ENCODE measurements at places on chromosomes 5 and 9.

- DNase-seq = no peak
Measured at GRCh38 chr5:110321117-110321516, 405.4 kb downstream of the TMEM232 start.

DNA sequence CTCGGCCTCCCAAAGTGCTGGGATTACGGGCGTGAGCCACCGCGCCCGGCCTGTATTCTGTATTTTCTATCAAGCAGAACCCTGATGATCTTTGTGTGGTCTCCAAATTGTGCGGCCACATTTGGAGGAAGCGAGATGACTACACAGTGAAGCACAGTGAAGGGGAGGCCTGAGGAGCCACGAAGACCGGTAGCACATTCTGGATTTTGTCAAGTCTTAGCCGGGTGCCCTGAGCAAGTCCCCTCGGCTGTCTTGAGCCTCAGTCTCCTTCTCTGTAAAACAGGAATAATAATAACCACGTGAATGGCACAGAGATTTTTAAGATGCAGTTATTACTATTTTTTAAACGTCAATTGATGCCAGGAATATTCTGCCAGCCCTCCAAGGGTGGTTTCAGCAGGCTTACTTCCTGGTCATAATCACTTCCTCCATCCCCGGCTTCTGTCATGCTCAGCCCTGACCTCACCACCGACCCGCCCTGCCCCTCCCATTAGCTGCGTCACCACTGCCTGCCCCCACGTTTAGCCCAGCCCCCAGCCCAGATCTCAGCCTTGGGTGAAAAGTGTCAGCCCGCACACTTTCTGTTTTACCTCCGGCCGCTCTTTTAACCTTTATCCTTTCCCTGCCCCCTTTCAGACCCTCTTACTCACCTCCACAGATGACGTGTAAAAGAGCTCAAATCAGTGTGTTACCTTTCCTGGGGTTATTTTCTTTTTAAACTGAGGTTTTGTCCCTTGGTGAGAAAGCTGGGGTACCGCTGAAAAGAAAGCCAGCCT, 27.0 kb upstream of the ERGIC1 start:
- peak; percentile 84 for DNase-seq

DNA sequence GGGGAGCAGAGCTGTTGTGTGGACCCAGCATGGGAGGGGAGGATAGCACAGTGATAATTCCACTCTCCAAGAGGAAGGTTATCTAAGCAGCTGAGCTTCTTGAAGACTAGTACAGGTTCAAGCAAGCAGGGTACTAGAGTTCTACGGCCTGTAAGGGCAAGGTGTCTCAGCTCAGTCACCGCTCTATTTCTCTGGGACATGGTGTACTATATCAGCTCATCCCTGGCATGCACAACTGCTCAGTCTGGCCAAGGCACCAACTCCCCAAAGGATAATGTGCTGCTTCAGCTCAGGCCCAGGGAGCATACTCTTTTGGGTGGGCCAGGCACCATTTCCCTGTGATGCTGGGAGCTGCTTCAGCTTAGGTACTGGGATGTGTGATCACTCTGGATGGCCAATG, 69.8 kb downstream of the RNF130 start:
- DNase-seq = no peak

- no peak for DNase-seq
Measured at GRCh38 chr9:90365666-90366065, 277.0 kb downstream of the DIRAS2 start.

DNA sequence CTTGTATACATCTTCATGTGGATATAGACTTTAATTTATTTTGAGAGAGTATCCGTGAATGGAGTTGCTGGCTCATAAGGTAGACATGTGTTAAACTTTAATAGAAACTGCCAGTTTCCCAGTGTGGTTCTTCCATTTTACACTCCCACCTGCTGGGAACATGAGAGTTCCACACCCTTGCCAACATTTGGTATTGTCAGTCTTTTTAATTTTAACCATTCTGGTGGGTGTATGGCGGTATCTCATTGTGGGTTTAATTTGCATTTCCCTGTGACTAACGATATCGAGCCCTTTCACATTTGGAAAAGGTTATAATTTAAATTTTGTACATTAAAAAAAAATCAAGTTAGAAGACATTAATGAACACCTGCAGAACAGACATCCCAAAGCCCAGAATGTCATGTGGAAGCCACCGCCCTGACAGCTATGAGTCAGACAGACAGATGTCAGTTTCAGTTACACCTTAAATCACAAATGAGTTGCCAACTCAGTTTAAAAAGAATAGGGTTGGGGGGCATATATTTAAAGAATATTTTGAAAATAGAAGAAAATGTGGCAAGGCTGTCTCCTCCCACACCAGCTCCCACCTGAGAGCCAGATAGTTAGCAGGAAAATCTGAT, 36.9 kb downstream of the ANKRD33B start:
- no peak for DNase-seq

DNA sequence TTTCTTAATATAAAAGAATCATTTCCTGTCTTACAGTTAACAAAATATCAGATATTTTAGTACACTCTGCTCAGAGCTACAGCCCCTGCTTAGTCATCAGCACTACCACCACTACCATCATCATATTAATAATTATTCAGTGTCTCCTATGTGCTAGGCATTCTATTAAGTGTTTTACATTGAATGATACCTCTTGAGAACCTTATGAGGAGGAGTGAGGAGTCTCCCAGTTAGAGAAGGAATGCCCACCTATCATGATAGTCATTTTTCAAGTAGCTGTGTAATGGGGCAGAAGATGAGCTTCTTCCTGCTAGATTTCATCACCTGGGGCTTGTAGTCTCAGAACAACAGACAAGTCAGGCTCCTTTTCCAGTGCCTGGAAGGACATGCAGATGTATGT, 238.0 kb downstream of the TRIM32 start:
- no peak for DNase-seq

DNA sequence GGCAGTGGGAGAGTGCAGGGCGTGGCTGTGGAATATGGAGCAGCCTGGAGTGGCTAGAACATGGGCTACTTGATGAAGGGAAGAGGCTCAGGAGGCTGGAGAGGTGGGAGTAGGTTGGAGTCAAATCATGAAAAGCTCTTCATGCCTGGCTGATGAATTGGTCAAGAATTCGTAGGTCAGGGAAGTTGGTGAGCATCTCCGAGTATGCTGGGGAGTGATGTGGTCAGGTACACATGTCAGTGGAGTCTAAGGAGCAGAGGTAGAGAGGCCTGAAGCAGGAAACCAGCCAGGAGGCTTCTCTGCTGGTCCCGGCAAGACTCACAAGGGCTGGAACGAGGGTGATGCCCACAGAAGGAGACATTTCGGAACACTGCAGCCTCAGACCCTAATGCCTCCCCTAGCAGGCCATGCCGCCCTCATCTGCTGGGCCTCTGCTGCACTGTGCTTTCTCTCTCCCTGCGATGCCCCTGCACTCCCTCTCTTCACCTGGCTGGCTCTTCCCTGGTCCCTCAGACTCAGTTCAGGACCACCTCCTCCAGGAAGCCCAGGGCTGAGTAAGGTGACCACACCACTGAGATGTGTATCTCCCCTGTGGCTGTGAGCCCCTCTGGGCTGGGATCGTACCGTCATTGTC, 33.6 kb downstream of the TMOD1 start:
- DNase-seq = no peak

- DNase-seq = no peak
Measured at GRCh38 chr5:68026092-68026885, 189.3 kb upstream of the PIK3R1 start.

DNA sequence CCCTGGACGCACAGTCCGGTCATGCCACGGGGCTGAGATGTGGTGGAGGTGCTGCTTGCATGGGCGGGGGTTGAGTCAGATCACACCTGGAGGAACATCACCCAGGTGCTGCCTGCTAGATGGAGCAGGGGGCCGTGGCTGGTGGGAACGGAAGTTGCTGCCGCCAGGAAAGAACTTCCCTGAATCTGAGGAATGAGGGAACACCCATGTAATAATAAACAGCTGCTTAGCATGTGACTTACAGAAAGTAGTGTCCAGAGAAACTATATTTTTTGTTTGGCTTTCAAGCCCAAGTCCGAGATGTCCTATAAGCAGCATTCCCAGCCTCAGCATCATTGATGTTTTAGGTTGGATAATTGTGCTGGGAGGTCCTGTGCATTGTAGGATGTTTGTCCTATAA, 27.1 kb upstream of the FAM240B start:
- DNase-seq = no peak

- DNase-seq = no peak
Measured at GRCh38 chr5:67366276-67366675, 169.7 kb upstream of the CD180 start.

GRCh38 chr9:85431339-85432102, 310.2 kb downstream of the AGTPBP1 start:
- no peak for DNase-seq

DNA sequence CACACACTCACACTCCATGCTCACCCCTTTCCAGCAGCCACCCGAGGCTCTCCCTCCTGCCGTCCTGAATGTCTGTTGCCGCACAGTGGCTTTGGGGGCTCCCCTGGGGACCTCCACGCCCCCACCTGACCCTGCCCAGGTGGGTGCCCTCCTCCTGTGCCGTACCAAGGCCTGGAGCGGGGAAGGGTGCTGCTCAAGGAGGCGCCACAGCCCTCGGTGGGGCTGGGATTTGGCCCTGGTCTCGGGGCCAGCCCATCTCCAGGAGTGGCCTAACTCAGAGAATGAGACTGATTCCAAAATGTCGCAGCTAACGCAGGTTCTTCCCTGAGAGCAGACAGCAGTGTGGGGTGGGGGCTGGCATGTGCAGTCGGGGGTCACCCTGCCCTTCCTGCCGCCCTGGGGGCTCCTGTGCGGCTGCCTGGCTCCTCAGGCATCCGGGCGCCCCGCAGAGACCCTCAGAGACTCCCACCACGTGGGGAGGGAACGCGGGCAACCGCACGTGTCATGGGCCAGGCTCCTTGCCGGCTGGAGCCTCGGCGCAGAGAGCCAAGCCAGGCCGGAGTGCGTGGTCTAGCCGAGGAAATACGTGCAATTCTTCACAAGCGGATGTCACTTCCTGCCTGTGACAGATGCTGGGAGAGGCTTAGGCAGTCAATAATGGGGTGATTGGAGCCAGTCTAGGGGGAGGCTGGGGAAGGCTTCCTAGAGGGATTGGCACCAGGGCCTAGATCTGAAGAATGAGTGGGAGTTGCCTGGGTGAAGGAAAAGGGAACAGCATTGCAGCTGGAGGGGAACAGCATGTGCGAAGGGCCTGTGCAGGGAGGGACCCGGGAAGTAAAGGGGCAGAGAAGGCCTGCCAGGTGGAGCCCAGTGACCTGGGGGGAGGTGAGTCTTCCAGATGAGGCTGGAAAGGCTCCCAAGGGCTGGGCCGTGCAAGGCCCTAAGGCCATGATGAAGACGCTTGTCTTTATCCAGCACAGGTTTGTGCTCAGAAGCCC, 44.1 kb downstream of the C9orf50 start:
- no peak for DNase-seq

GRCh38 chr5:173420108-173420507, 91.9 kb upstream of the STC2 start:
- DNase-seq = no peak

DNA sequence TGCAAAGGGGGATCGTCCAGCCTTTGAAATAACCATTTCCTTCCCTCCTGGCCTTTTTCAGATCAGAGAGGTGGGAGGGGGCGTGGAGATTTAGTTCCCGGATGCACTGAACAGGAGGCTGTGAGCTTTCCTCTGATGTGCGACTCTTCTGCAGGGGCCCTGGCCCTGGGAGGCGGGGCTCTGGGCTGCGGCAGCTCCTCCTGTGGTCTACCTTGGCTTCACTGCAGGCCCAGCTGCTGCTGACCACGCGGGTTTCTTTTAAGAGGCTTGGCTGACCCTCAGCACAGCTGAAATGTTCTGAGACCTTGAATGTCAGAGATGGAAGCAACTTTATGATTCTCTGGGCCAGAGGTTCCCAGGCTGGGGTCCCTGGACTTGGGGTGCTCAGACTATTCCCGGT, 27.0 kb upstream of the COL15A1 start:
- DNase-seq = no peak

- DNase-seq = no peak
Measured at GRCh38 chr5:60598424-60598823, 101.5 kb downstream of the DEPDC1B start.

DNA sequence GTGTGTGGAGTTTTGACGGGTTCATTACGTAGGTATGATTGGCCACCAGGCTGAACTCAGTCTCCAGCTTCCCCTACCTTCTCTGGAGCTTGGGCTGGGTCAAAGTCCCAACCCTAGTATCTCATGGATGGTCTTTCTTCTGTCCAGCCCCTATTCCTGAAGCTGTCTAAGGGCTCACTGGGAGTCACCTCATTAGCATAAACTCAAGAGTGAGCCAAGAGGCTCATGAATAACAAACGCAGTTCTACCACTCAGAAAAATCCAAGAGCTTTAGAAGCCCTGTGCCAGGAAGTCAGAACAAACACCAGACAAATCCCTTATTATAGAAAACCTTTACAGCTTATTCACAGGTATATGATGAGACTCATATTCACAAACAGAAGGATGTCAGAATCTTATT, 180.3 kb upstream of the NFIL3 start:
- DNase-seq = no peak

GRCh38 chr5:112669328-112669963, 68.2 kb upstream of the APC start:
- no peak for DNase-seq

DNA sequence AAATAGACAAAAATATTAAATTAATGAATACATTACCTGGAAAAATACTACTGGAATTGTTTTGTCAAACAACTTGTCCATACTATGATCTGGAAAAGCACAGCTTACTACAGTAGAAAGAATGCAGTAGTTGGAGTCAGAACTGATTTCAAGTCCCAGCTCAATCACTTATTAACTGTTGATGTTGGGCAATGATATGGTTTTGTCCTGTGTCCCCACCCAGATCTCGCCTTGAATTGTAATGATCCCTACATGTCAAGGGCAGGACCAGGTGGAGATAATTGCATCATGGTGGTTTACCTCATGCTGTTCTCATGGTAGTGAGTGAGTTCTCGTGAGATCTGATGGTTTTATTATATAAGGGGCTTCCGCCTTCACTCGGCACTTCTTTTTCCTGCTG, 247.5 kb downstream of the CD180 start:
- DNase-seq = no peak

DNA sequence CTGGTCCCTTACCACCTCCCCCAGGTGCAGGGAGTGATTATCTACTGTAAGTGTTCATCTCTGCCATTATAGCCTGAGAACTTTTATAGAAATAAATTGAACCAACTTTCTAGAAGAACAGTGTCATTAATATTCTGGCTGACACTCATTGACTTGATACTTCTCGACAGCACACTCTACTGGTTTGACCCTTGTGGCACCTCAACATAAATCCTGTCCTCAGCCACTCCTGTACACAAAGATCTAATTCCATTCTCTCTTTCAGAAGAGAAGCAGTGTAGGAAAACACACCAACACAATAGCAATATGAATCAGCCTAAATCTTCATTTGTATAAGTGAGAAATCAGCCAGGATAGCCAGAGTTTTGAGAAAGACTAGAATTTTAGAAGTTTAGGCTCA, 417.7 kb downstream of the TAF11L14 start:
- no peak for DNase-seq

DNA sequence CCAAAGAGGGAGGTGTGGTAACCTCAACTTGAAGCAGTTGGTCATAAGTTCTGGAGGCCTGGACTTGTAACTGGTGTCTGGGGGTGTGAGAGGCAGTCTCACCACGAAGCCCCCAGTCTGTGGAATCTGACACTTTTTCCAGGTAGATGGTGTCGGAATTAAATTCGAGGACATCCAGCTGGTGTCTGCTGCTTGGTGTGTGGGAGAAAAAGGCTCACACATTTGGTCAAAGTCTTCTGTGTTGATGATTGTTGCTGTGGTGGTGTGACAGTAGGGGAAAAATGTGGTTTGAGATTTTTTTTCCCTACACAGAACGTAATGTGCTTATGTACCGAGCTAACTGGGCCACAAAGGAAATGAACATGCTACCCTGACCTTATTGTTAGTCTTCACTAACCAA, 251.9 kb downstream of the MAT2B start:
- no peak for DNase-seq

- DNase-seq = no peak
Measured at GRCh38 chr9:129111528-129112151, 425 bp downstream of the PTPA start.

Measured in stimulated activated CD4-positive, alpha-beta T cell treated with anti-CD3 and anti-CD28 coated beads, Interleukin-2, amount 100 ng/mL, for 4 hours (primary cell).